ENCODE measurements at places on chromosomes 11 and 22. TPM values are rescaled to one million over a fixed set of nuclear protein-coding genes. Genes with fewer than 3 reads are reported as not detected.

- DNase-seq, result no peak
Measured at GRCh38 chr11:119529063-119529845, 106.3 kb upstream of the THY1 start.

MS4A4A gene
- total RNA-seq, result not detected

- no peak for DNase-seq
Measured at GRCh38 chr11:65159012-65159411, 11.0 kb upstream of the SPDYC start.

DNA sequence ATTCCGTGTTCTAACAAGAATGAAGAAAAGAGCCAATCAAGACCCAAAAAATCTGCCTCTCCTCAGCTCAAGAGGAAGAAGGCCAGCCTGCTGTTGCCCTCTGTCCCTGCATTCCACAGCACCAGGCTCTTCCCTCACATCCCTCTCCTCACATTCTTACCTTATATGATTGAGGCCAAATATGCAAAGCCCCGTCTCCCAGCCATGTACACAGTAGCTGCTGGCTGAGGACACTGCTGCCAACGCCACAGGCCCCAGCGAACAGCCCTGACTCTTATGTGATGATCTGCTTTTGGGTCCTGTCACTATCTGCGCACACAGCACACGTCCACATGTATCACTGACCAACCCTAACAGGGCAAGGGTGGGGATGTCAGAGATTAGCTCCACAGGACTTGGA lies 60.2 kb downstream of the MICAL3 start:
- DNase-seq, result no peak

GRCh38 chr11:13101644-13102512 lies 92.8 kb downstream of the RASSF10 start:
- DNase-seq, result no peak

Measured in dermis microvascular lymphatic vessel endothelial cell (primary cell).